ENCODE measurements at places on chromosomes 12 and 14.

DNA sequence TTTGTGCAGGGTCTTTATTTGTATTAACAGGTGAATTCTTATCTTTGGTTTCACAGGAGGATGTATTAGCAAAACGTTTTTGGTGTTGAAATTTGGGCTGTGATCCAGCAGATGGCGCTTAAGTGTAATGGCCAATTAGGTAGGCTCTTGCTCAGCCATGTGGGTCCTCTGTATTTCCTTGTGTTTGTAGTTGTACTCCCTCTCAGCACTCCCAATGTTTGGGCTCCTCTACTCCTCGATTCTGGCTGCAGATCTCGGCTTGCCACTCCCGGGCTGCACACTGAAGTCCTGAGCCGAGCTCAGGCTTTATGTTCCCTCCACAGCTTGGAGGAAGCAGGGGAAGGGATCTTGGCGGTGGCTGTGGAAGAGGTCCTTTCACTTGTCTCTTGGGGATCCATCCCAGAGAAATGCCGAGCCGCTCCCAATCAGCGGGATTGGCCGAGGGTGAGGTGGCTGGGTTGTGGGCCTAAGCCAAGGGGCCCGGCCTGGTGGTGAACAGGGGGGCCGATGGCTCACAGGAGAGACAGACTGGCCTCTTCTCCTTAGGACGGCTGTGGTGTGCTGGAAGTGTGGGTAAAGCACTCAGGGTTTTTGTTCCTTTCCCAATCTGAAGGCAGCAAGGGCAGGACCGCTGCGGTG, 133.7 kb downstream of the AEBP2 start:
- DNase-seq: peak; percentile 83

DNA sequence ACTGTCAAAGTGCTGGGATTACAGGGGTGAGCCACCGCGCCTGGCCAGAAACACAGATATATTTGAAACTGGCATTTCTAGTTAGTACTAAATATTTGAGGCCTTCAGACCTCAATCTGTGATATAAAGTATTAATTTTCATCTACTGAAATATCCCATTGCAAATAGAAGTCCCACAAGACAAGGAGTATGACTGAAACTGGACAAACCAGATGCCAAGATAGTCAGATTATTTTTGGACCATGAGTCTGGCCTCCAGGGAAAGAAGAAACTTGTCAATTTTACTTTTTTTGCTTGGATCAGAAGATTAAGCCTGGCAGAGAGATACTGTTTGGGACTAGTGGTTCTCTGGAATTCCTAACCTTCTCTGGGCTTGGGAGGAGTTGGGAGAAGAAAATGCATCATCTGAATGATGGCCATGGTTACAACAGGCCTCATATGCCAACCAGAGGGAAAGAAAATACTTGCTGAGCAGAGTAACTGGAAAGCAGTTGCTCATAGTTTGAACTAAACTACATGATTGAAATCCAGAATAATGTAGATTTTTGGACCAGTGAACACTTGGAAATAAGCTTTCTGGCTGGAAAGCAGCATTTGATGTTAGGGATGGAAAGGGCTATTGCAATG, 2.9 kb upstream of the SMOC1 start:
- DNase-seq: peak; percentile 92

- DNase-seq: no peak
Measured at GRCh38 chr12:74981541-74981940, 228.1 kb downstream of the KCNC2 start.

DNA sequence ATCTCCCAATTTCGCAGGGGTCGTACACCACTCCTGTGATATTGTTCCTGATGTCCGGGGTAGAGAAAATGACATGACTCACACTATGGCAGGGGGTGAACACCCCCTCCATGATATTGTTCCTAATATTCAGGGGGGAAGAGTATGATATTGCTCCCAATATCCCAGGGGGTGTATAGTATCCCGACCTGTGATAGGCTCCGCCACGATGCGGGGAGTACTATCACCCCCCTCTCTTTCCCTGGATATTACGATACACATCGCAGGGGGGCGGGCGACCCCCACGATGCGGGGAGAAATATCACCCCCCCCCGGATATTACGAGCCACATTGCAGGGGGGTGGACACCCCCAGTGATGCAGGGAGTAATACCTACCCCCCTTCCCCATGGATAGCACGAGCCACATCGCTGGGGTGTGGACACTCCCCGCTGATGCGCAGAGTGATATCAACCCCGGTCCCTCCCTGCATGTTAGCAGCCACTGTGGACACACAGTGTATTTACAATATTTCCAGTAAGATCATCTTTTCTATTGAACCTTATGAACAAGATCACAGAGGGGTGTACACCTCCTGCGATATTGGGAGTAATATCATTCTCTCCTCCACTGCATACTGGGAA, 17.7 kb downstream of the SMIM41 start:
- DNase-seq: no peak

DNA sequence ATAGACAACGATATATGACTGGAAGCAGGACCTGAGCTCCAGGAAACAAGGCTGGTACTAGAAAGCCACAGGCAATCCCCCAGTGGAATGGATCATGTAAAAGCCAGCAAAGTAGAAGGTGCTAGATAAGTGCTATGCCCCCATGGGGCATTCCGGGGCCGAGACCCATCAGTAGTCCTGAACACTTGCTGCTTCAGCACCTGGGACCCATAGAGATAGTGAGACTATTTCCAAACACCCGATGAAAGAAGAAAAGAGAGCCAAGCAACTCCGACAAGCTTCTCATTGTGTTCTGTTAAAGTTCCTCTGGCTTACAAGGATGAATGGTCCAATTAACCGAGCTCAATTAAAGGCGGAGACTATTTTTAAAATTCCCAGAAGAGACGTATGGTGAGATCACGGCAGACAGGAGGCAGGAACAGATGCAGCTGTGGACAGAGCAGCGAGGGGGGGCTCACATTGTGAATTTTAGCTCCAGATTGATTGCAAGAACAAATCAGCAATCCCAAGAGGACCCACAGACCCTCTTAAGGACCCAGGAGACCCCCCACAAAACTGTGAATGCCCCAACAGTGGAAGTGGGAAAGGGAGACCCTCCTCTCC, 142.5 kb upstream of the OVCH1 start:
- no peak for DNase-seq

DNA sequence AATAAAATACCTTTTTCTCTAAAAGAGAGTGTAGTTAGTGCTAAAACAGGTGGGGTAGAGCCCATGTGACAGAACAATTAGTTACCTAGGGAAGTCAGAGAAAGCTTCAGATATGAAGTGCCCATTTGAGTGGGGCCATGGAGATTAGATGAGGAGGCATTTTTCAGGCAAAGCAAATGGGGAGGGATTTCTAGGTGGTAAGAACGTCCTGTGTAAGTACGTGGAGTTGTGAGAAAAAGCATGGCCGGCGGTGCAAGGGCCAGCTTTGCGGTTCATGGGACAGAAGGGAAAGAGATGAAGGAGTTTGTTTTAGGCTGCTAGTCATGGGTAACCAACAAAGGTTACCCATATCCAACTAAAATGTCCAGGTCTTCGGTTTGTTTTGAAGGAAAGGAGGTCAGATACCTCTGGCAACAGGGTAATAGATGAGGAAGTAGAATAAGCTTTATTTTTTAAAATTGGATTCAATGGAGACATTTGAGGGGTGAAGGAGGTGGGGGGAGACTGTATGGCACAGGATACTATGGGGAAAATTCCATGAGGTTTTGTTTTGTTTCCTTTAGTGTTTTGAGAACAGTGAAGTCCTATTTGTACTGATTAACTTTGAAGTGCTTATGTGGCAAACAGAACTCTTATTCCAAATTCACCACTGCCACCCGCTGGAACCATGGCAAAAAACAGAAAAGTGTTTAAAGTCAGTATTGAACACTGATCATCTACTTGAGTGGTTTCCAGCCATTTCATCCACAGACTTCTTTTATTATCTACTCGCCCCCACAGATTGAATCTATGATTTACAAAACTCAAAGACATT, 10.0 kb upstream of the SNRPF start:
- DNase-seq: peak; percentile 73

GRCh38 chr12:83114966-83115365, 428.3 kb downstream of the TMTC2 start:
- DNase-seq: no peak

GRCh38 chr12:110104188-110105094, 19.7 kb upstream of the IFT81 start:
- no peak for DNase-seq

DNA sequence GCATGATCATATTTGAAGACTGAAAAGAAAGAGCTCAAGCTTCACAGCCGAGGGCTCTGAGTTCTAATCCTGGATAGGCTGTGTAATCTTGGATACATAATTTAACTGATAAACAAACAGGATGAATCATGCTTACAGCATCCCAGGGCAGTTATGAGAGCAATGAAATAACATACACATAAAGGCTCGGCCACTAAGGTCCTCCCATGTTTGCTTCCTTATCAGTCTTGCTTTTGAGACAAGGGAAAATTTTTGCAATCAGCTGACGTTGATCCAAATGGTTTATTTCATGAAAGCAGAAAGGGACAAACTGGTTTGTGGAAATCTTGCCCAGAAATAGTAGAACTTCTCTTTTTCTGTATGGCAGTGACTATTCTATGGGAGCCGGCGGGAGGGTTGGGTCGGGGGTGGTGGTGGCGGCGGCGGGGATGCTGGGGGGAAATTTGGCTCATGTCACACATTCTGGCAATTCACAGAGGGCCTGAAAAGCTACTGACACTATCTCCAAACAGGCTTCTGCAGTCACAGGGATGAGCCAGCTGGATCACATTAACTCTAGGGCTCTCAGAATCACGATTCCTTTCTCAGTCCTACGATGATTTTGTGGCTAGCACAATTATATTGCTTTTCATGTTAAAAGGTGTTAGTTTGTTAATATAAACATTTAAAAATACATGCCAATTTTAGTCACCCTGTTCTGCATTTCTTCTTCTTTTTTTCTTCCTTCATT, 124.5 kb downstream of the SLC8A3 start:
- DNase-seq: no peak

DNA sequence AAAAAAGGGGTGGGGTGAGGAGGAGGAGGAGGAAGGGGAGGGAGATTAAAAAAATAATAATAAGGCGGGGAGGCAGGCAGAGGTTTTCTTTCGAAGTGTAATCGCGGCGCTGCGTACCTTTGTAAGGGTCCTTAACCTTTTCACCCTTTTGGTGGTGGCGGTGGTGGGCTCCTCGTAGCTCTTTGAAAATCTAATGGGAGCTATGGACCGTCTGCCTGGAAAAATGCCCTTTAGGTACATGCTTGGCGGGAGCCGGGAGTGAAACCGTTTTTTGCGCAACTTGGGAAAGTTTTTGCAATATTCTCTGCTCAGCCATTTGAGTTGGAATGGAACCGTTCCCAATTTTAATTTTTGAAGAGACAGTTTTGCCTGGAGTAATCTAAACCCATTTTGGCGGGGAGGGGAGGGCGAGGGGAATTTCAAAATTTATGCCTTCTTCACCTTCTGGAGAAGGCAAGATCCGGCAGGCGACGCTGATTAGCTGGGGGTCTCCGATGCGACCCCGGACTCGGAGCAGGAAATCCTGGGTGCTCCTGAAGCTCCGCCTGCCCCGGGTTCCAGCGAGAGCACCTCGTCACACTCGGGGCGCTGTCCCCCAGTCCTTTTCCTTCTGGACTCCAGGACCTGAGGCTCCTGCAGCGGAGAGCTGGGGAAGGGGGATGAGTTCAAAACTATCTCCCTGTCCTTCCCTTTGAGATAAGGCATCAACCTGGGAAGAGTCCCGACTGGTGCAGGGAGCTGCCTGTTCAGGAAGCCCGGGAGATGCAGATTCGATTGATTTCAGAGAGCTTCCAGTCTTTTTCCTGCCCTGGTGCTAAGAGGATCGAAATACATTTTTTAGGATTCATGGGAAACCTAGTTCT, 74.6 kb upstream of the TBX5 start:
- DNase-seq: no peak

- DNase-seq: peak; percentile 32
Measured at GRCh38 chr14:94019329-94019728, 6.8 kb upstream of the OTUB2 start.

GRCh38 chr14:33210311-33210710, 271.6 kb downstream of the NPAS3 start:
- no peak for DNase-seq

DNA sequence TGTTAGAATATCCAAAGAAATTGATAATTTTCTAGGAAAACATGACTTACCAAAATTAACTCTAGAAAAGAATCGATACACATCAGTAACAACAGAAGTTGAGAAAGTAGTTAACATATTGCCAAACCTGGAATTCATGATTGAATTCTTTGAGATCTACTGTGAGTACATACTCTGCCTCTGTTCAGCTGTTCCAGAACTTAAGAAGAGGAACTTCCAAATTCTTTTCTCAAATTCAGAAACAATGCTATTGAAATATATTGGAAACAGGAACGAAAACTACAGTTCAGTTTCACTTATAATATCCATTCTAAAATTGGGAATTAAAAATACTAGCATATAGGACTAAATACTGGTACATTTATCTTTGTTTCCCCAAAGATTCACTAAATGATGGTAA, 57.9 kb downstream of the MARK3 start:
- no peak for DNase-seq

GRCh38 chr12:6928022-6928702, 403 bp downstream of the ATN1 start:
- peak; percentile 92 for DNase-seq

DNA sequence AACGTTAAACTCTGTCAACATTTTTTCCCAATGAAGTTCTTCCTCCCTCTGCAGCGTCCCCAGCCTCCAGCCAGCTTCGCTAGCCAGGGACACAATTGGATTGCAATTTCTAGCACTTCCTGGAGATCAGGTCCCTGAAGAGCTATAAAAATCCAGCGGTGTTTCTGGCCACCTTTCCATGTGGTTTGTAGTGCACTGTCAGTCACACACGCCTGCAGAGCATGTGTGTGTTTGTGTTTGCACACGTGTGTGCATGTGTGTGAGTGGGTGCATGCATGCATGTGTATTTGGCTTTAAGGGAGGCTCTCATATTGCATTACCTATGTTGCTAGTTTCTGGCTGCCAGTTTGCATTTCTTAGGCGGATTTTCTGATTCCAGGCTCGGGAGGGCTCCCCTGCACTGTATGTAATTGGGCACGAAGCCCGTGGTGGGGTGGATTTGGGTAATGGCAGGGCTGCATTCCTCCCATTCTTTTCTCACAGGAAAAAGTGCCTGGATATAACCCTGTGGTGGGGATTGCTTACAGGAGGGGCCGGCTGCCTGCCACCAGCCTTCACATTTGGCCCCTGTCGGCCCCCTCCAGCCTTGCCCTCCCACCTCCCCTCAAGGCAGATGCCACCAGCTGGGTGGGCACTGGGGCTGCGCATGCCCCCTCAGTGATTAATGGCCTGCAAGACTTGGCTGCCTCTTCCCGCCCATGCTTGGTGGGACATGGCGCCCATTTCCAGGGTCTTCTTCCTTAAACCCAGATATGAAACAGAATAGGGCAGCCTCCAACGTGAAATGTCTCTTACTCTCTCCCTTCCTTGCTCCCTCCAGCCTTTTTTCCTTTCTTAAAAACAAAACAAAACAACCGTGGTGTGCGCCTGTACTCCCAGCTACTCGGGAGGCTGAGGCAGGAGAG, 74.0 kb downstream of the TSPAN9 start:
- peak; percentile 91 for DNase-seq

- DNase-seq: no peak
Measured at GRCh38 chr12:106118-106591, 39.6 kb downstream of the IQSEC3 start.

- DNase-seq: no peak
Measured at GRCh38 chr14:102849526-102850379, 72.5 kb downstream of the TRAF3 start.

GRCh38 chr12:12818701-12819100, 5.6 kb downstream of the DDX47 start:
- DNase-seq: no peak

GRCh38 chr14:32080001-32080510, 3.0 kb downstream of the ARHGAP5 start:
- no peak for DNase-seq

GRCh38 chr12:124165695-124166094, 129.2 kb upstream of the RFLNA start:
- DNase-seq: peak; percentile 5

All from osteoblast (primary cell).